ENCODE measurements at places on chromosomes 11 and 22.

DNA sequence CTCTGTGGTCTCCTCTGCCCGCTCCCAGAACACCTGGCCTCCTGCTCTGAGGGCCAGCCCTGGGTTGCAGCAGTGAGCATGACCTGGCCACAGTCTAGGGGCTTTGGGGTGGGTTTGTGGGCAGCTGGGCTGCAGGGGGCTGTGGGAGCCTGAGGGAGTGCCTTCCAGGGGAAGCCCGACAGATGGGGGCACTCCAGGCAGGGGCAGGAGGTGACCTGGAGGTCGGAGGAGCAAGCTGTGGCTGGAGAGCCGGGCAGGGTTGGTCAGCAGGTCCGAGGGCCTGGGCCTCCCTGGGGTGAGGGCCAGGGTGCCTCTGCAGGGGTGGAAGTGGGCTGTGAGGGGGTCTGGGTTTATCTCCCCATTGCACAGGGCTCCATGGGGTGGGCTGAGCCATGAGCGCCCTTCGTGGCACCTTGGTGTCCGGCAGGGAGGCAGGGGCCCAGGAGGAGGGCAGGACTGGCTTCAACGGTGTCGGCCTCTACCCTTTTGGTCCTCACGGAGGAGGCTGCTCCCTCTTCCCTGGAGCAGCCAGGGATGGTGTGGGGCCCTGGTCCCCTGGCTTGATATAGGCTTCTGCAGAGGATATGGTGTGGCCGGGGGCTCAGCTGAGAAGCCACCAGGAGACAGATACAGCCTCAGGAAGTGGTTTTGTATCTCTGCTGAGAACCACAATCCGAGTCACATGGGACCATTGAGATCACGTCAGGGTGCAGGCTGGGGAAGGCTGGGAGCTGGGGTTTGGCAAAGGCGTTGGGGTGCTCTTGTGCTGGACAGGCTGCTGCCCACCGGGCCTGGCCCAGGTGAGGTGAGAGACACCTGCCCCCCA, 22.3 kb downstream of the KCNQ1 start:
- DNase-seq: no peak

- no peak for DNase-seq
Observed at GRCh38 chr11:66840317-66841091, 2.7 kb upstream of the RCE1 start.

GRCh38 chr22:32911503-32911902, 110.0 kb downstream of the TIMP3 start:
- DNase-seq: no peak

GRCh38 chr11:119210050-119210449, 3.9 kb downstream of the CBL start:
- DNase-seq: no peak

DNA sequence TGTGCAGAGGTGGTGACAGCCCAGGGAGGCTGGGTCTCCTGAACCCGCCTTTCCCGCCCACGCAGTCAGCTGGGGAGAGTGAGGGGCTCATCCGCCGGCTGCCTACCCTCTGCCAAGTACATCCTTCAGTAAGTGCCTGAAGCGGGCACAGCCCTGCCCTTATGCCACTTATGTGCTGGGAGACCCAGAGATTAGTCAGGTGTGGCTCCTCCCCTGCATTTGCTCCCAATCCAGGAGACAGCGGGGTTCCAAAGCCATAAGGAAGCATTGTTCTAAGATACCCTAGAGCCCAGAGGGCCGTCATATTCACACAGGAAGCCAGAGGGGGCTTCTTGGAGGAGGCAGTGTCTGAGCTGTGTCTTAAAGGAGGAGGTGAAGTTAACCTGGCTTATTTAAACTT, 5.8 kb upstream of the PPP6R3 start:
- no peak for DNase-seq
